NCI-H774 (cell line): ENCODE measurements at places on chromosomes 1 and 21.

- no peak for DNase-seq
These were observed 21.2 kb upstream of the FMO4 start for GRCh38 chr1:171292799-171293198.

DNA sequence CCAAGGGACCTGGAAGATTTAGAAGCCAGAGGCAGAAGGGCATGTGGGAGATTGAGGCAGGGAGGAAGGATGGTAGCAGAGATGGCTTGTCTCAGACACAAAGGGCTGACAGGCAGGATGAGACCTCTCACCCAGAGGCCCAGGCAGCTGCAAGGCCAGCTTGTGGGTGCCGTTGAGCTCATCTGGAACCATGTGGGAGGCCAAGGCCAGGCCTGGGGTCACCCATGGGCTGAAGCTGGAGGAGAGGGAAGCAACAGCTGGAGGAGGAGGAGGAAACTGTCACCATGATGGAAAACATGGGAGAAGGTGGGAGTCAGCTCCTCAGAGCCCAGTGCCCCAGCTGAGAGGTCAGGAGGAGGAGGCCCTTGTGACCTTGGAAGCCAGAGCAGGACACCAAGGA, 6.4 kb downstream of the CRABP2 start:
- no peak for DNase-seq

- no peak for DNase-seq
These were observed 534.5 kb downstream of the PTPRC start for GRCh38 chr1:199173356-199173755.

DNA sequence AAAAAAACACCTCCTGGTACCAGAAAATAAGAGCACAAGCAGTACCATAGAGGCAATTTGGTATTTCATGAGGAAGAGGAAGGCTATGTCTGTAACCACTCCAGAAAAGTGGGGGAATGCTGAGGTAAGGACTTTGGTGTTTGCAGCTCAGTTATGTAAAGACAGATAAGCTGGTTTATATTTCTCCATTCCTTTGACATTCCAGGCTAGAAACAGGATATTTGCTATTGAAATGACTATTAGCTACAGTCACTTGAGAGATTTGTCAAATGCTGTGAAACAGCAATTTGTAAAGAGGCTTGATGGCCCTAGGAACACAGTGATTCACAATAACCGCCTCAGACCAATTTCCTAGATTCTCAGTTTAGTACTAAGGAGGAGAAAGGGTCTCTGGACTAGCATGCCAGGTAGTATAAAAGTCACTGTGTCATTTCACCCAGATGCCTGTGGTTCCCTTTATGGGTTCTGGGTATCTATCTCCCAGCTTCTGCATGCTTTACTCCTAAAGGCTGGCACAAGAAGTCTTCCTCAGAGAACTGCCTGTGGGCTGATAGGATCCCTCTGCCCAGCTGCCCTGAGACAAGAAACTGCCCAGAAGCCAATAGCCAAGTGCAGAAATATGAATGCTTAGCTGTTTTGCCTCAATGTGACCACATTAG, 80.5 kb downstream of the VCAM1 start:
- no peak for DNase-seq

- no peak for DNase-seq
These were observed 18.5 kb downstream of the NPHP4 start for GRCh38 chr1:5973771-5974170.

DNA sequence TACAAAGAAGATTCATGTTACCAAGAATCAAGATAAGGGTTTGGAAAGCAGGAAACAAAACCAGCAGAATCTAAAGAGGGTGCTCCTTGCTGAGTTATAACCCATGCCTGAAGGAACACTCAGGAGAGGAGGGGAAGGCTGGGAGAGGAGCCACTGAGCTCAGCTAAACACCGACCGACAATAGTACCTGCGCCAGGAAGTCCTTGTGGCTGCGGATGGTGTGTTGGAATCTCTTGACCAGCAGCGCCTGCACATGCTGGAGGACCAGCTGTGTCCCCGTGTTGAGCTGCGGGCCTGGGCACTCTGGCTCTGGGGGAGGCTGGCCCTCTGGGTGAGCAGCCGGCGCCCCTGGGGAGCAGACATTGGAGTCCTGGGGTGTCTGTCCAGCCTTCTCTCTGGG, 89.4 kb downstream of the ABCA4 start:
- DNase-seq = no peak

DNA sequence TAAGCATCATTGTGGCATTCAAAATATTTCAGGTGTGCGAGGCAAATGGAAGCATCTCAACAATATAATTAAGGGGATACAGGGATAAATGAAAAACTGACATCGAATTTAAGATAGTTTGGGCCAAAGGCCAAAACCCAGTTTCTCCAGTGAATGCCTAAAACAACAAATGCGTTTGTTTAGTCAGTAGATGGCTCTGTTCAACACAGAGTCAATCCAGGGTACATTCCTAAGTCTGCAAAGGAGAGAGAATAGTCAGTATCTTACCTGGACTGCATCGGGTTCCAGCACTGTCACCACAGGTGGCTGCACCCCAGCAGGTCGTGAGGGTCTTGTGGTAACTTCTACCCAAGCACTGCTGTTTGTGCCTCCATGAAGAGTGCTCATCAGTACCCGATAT, 321.1 kb downstream of the KCTD3 start:
- DNase-seq = peak; percentile 50

DNA sequence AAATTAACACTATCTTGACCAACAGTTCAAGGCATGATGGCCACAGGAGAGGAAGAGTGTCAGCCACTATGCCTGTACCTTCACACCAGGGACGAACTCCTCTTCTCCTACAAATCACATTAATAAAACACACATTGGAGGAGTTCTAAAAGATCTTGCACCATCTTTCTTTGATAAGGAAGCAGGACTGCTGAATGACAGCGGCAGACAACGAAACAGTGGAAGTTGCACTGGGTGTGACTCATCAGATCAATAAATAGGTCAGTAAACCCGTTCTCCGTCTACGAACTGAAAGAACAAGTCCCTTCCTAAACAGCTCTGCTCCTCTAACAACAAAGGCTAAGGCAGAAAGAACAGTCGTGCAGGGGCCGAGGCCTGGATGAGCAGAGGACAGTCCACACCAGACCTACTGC, 23.1 kb downstream of the UBE2G2 start:
- no peak for DNase-seq

DNA sequence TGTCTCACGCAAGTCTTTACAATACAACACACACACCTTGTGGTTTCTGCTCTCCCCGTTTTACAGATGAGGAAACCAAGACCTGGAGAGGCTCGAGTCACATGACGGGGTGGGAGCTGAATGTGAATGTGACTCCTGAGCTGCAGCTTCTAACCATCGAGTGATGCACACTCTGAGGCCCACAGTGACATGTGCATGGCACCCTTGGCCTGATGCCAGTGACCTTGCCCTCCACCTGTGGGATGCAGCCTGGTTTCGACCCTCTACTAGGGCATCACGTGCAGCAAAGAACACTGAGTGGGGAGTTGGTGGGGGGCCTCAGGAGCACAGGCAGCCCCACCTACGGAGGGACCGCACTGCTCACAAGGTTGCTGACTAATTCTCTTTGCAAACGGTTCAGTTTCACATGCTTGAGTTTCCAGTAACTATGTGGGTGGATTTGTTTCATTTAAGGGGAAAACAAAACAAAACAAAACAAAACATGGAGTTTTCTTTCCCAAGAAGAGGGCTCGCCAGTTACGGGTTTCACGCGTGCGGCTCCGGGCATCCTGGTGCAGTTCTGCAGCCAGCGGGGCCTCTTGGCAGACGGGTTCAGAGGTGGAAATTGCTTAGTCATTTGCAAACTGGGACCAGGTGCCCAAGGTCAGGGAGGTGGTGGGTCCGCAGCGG, 22.9 kb downstream of the SPSB1 start:
- no peak for DNase-seq

- DNase-seq = no peak
These were observed 23.0 kb upstream of the SPSB1 start for GRCh38 chr1:9269721-9270120.

- no peak for DNase-seq
These were observed 113.7 kb upstream of the DPYD start for GRCh38 chr1:98034505-98034904.

GRCh38 chr1:35539824-35540261, 17.4 kb downstream of the KIAA0319L start:
- DNase-seq = no peak

DNA sequence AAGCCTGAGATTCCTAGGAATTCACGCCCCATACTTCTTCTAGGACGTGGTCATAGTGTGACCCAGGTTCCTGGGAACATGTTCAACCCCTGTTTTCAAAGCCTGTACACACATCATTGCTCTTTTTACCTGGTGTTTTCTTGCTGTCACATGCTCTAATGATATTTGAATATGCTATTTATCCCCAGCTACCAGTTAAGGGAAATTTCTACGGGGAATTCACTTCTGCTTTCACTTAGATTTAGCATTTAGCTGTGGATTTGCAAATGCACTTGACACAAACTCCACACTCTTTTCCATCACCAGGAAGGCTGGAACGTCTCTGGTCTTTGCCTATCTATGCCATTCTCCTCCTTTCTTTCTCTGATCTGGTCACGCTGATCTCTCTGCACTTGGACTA, 11.3 kb upstream of the SAMSN1 start:
- no peak for DNase-seq
